Femur (tissue), 1 donor: ENCODE measurements at places on chromosomes 12 and 14.

DNA sequence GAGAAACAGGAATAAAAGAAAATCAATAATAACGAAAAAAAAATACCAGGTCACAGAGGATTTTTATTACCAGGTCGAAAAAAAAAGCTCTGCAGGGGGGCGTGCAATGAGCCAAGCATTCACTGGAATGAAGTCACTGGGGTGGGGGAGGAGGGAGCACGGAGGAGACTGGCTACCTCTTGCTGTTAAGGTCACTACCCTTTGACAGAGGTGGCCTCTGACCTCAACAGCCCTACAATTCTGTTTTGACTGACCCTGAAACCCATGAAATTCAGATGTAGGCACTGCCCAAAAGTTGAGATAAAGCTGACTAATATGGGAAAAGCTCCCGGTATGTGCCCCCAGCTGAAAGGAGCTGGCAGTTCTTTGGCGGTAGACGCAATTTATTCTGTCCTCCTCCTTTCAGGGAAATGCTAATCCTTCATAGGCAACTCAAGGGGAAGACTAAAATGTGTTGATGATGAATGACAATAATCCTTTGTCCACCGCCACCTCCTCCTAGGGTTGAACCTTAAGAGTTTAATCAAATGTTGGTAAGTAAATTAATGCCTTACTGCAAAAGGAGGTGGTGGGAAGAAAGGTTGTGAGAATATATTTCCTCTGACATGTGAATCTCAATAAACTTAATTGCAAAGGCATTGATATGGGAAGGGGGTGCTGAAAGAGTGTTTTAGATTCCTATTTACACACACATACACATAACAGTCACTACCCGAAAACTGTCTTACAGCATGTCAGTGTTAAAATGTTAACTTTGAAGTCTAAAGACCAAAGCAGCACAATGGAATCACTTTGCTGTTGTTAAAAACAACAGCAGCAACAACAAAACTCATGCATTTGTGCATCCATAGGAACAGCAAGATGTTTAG lies 6.3 kb upstream of the RIC8B start:
- DNase-seq, result no peak

GRCh38 chr14:95495538-95496025 lies 20.9 kb downstream of the SYNE3 start:
- DNase-seq, result no peak

- DNase-seq, result peak; percentile 38
Observed at GRCh38 chr12:68479261-68479895, 131.3 kb upstream of the RAP1B start.

GRCh38 chr14:58215191-58215914 lies 15.4 kb downstream of the ACTR10 start:
- DNase-seq, result no peak

DNA sequence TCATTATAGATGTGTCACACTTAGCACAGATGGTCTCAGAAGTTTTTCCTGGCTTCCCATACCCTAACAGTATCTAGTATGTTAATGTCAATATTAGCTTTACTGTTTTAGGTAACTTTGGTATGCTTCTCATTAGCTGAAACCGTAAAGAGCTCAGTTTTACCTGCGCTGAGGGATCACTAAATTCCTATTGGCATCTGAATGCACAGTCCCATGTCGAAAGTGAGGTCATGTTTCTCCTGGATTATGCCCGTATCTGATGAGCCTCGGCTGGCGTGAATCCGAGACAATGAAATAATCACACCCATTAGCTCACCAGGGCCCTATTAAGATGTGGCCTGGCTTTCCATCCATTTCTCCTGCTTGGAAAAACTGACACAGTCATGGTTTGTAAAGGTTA lies 418.2 kb downstream of the ZFP36L1 start:
- DNase-seq, result peak; percentile 79

GRCh38 chr12:89326239-89327040 lies 25.9 kb downstream of the DUSP6 start:
- DNase-seq, result no peak

DNA sequence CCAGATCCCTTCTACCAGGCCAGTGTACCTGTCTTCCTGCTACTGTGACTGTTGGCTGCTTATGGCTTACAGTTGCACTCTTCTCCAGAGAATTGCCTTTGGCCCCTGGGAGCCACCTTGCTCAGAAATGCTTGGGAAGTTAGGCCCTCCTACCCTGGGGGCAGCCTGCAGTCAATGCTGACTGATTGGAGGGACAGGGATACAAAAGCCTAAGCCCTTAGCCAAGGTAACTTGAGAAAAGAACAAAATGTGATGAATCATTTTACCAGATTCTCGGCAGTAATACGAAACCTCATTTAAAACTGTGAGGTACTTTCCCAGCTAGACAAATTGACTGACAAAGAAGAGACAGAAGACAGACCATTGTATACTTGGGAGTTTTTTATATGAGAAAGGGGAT lies 47.3 kb downstream of the PTCSC3 start:
- DNase-seq, result no peak

- no peak for DNase-seq
Observed at GRCh38 chr14:69877492-69877891, 1.7 kb upstream of the SMOC1 start.

DNA sequence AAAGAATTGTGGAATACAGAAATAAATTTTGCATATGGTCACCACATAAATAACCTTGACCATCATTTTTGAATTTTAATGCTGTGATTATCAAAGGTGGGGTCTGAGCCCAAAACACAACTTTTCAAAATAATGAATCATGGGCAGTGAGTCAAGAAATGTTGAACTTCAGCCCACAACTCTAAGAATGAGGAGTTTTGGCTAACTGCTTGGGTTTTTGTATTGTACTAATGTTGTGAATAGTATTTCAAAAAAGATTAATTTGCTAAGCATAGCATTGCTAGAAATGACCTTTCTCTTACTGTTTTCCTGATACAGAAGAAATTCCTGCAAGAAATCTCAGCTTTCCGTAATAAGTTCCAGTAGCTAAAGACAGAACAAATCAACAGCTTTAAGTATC lies 24.4 kb upstream of the YARS2 start:
- no peak for DNase-seq

GRCh38 chr14:23403908-23404307 lies 4.2 kb downstream of the MYH6 start:
- no peak for DNase-seq

DNA sequence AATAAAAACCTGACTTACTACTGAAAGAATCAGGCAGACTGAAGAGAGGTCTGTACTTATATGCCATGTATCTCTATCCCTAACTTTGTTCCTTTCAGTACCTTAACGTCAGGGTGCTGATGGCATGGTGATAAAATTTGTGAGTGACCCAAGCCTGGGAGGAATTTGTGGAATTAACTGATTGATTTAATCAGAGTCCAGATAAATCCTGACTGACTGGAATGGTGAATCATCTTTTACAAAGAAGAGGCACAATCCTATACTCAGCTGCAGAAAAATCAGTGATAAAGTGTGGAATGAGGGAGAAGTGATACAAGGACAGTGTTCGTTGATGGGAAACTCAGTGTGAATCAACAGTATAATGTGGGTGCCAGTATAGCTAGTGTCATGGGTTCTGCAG lies 3.7 kb downstream of the TDG start:
- DNase-seq, result no peak

DNA sequence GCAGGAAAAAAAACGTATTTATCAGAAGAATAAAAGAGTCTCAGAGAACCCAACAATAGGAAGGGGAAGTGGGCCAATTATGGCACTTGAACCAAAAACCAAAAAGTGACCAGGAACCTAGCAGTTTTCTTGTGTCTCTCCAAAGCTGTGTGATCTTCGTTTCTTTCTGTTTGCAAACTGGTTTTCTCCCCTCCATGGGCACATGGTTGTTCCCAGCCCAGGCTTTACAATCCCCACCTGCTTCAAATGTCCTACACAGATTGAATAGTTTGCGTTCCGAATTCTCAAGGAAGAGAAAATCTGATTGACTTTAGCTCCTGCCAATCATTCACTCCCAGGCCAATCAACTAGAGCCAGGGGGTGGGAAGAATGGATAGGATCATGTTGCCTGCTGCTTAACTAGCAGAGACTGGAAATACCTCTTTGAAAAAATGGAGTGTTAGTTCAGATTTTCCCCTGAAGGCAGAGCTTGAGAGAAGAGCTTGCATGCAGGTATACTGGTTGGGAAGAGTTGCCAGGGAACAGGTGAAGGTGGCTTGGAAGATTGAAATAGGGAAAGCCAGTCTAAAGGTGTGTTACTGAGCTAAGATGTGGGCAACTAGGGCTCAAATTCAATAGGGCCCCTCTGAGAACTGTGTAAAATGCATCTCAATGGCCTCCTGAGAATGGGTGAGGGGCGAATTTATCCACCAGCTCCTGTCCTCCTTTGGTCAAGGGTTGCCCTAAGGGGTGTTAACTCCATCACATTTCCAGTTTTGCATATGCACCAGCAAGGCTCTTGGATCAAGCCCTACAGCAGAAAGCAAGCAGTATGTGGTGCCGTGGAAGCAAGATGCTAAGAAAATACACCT lies 106.4 kb upstream of the SRRM4 start:
- no peak for DNase-seq

GRCh38 chr14:51547260-51547659 lies 104.5 kb upstream of the FRMD6 start:
- DNase-seq, result peak; percentile 83

- no peak for DNase-seq
Observed at GRCh38 chr12:59004456-59004855, 84.2 kb upstream of the LRIG3 start.

DNA sequence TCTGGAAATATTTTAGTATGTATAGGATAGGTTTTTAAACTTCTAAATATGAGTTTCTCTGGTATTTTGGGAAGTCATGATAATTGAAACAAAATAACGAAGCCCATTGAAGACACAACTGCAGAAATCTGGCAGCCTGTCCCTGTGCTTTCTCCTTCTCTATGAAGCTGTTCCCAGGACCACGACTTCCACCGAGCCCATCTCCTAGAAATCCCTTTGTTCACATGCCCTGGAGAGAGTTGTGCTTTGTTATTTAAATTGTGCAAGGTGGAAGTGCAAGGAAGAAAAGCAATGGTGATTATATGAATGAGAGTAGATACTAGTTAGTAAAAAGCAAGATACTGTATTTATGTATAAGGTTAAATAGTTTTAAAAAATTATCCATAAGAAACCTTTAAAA lies 32.2 kb downstream of the STK38L start:
- DNase-seq, result no peak

DNA sequence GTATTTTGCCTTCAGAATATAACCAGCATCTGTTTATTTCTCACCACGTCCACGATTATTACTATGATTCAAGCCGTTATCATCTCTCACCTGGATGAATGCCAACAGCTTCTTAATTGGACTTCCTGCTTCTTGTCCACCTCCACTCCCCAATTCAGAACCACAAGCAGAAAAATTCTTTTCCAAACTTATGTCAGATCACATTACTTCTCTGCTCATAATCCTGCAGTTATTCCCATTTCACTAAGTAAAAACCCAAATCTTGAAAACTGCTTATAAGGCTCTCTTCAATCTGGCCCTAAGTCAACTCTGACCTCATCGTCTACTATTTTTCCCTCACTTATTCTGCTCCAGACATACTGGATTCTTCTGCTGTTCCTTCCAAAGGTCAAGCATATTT lies 2.0 kb downstream of the CRY1 start:
- peak; percentile 59 for DNase-seq

GRCh38 chr14:87888136-87888999 lies 104.6 kb downstream of the GALC start:
- DNase-seq, result no peak

- no peak for DNase-seq
Observed at GRCh38 chr14:72701237-72701565, 192.7 kb downstream of the DPF3 start.

DNA sequence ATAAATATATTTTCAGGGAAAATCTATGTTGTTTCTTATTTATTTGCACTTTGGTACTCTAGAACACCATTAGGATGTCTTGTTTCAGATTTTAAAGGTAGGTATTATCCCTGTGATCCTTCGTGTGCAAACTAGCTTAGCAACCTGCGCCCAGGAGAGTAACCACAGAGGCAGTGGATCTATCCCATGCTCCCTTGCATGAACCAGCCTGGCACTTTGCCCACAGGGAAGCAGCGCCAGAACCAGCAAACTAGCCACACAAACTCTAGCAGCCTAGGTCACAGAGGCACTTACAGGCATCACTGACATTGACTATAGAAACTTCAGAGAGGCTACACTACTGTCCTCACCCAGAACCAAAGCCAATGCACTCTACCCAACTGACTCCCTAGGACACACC lies 76.1 kb downstream of the TSHR start:
- DNase-seq, result no peak

- DNase-seq, result no peak
Observed at GRCh38 chr12:127191129-127191528, 1075.8 kb upstream of the TMEM132C start.

- no peak for DNase-seq
Observed at GRCh38 chr14:49527221-49527620, 59.0 kb downstream of the RPS29 start.

GRCh38 chr14:55028066-55028465 lies 1.0 kb downstream of the SOCS4 start:
- DNase-seq, result no peak

GRCh38 chr14:68032154-68032553 lies 212.6 kb downstream of the RAD51B start:
- no peak for DNase-seq

DNA sequence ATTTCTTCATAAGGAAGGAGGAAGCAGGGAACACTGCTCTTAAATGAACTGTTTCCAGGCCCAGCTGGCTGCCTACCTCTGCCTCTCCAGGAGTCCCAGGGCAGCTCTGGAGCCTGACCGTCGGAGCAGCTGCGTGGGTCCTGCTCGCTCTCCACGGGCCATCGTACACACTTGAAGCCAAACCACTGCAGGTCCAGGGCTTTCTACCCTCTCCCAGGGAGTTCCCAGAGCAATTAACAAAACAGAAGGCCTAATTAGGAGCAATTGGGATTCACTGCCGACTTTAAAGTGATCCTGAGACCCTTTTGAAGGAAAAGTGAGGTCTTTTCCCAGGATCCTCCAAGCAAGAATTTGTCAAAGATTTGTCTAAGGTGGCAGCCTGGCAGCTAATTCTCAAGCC lies 76.9 kb downstream of the OTX2 start:
- DNase-seq, result no peak

DNA sequence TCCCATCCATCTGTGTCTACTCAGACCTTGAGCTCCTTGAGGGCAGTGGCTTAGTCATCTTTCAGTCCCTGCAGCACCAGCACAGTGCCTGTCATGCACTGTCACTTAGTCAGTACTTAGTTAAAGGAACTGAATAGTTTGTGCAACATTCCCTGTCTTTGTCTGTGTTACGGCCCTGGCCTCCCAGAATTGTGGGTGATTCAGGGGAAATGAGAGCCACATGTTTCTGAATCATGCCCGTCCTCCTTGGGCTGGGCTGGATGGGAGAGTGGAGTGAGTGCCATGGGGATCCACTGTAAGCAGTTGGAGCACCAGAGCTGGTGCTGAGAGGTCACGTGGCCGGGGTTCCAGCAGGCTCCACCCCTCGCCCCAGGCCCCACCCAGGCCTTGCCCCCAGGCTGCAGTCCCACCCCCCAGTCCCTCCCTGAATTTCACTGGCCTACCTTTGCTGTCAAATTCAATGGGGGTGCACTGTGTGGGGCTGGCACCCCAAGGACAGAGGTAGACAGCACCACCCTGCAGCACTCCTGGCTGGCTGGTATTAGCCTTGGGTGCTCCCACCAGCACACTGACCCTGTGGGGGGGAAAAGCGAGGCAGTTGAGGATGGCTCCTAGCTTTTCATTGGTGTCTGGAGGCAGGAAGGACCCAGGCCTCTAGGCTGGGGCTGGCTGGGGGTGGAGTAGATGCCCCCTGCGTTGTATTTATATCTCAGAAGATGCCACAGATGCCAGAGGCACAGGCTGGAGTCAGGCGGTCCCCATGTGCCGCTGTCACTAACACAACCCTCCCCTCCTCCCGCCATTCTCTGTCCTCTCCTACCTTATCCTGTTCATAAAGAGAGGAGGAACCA lies 7.5 kb downstream of the ITGA5 start:
- DNase-seq, result peak; percentile 53
